HFFc6 (cell line): ENCODE measurements at places on chromosomes 12 and 14. TPM values are rescaled to one million over a fixed set of nuclear protein-coding genes. Genes with fewer than 3 reads are reported as not detected.

The IL22 gene
- not detected in 3 replicates for total RNA-seq

The UNC79 gene
- 0.03 to 0.08 TPM (median 0.05 TPM) in 3 replicates for total RNA-seq

The KRT73 gene
- total RNA-seq: not detected in 3 replicates

The NTF3 gene
- 5.9 to 8.7 TPM (median 6.3 TPM) in 3 replicates for total RNA-seq

The NPFF gene
- not detected in 3 replicates for total RNA-seq

The SETD1B gene
- total RNA-seq: 17.5 to 20.8 TPM (median 20.3 TPM) in 3 replicates

DNA sequence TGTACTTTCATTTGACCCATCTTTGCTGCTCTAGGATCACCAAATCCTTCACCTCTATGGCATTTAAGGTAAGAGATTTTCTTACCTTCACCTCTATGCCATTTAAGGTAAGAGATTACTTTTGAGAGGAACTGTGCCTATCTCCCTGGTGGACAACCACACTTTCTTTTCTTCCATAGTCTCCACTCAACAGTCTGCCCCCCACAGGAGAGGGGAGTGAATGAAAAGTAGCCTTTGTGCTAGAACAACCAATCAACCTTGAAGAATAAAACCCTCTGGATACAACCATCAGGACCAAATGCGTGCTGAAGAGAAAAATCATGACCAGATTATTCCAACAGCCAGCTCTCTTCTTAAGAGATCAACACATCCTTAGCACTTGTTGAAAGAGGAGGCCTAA lies 258.6 kb upstream of the TMPO start:
- H3K36me3 ChIP-seq: no peaks in the 10 kb centered on the region
- no peak for DNase-seq
- H3K4me1 ChIP-seq: no peaks in the 10 kb centered on the region
- no peak overlapping the region for H3K27ac ChIP-seq

DNA sequence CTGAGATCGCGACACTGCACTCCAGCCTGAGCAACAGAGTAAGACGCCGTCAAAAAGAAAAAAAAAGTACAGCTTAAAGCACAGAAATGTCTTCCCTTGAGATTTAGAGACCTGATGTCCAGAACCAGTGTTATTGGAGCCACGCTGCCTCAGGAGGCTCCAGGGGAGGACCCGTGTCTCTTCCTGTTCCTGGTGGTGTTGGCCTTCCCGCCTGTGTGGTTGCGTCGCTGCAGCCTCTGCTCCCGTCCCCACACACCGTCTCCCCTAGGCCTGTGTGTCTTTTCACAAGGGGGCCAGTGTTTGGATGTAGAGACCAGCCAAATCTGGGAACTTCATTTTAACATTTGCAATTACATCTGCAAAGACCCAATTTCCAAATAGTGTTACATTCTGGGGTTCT lies 8.6 kb upstream of the FBRSL1 start:
- no peaks in the 10 kb centered on the region for H3K4me1 ChIP-seq
- no peaks in the 10 kb centered on the region for H3K36me3 ChIP-seq
- no peak overlapping the region for H3K4me3 ChIP-seq
- H3K27ac ChIP-seq: no peak overlapping the region

GRCh38 chr12:82688596-82688995 lies 1.9 kb downstream of the TMTC2 start:
- peaks cover 13% of the 10 kb centered on the region for H3K4me1 ChIP-seq
- no peak for DNase-seq
- H3K4me3 ChIP-seq: peak overlapping the region; percentile 93
- H3K27me3 ChIP-seq: peaks cover 2% of the 10 kb centered on the region; the same call in 1 of the 2 replicates

- no peak overlapping the region for H3K4me3 ChIP-seq
- H3K36me3 ChIP-seq: no peaks in the 10 kb centered on the region
- DNase-seq: no peak
- peaks cover 2% of the 10 kb centered on the region; the same call in 1 of the 2 replicates for H3K27me3 ChIP-seq
These were observed 203.4 kb upstream of the PELI2 start for GRCh38 chr14:55914771-55915170.

- no peak for DNase-seq
- H3K27ac ChIP-seq: no peak overlapping the region
- H3K36me3 ChIP-seq: 0 out of 2 replicates have a peak, but pooled peaks cover 10% of the 10 kb centered on the region
These were observed 176.5 kb downstream of the PIWIL1 start for GRCh38 chr12:130514149-130514551.

GRCh38 chr12:71686658-71687025 lies 760 bp downstream of the TMEM19 start:
- peak overlapping the region; percentile 83 for H3K27ac ChIP-seq
- peaks cover 24% of the 10 kb centered on the region for H3K4me1 ChIP-seq
- no peak for DNase-seq
- H3K27me3 ChIP-seq: no peaks in the 10 kb centered on the region
- no peaks in the 10 kb centered on the region for H3K36me3 ChIP-seq
- H3K4me3 ChIP-seq: peak overlapping the region; percentile 89

- H3K4me1 ChIP-seq: no peaks in the 10 kb centered on the region
- no peaks in the 10 kb centered on the region for H3K36me3 ChIP-seq
- no peak for DNase-seq
- H3K27me3 ChIP-seq: no peaks in the 10 kb centered on the region
These were observed 38.2 kb upstream of the MTHFD1 start for GRCh38 chr14:64349741-64350490.

DNA sequence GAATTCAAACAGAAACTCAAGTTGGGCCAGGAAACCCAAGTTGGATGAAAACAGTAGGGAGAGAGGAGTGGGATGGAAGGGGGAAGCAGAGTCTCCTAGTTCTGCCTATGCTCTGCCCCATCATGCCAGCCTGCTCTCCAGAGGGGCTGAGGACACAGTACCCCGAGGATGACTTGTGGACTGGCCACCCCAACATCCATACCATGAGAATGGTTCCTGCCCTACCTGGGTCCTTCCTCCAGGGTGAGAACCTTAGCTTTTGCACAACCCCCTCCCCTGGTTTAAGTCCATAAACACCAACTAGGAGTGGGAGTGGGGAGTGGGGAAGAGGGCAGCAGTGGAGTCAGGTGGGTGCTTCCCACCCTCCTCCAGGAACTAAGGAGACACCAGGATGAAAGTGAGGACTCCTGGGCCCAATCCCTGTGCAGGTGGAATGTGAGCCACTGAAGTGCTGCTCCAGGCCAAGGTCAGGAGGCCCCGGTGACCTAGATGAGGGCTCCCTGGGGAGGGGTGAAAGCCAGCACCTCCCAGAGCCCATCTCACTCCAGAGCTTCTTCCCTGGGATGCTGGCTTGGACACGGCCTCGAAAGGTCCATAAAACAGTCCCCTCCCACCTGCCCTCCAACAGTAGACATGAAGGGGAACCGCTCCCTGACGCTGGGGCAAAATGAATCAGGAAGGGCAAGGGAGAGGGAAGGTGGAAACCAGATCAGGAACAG lies 6.6 kb downstream of the ZNF385A start:
- H3K27ac ChIP-seq: no peak overlapping the region
- peaks cover 36% of the 10 kb centered on the region for H3K4me1 ChIP-seq
- no peak for DNase-seq
- peak overlapping the region; percentile 85 for H3K4me3 ChIP-seq
- H3K36me3 ChIP-seq: no peaks in the 10 kb centered on the region

DNA sequence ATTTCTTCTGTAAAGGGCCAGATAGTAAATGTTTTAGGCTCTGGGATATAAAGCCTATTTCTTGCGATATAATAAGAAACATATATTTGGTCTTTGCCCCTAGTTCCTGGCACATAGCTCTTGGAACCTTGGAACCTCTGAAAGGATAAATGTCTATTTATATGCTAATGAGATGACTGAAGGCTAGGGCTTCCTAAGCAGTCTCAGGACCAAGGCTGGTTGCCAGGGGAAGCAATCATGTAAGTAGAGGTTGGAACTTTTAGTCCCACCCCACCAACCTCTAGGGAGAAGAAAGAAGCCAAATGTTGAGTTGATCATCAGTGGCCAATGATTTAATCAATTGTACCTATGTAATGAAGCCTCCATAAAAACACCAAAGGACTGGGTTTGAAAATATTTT lies 26.6 kb upstream of the NFYB start:
- no peaks in the 10 kb centered on the region for H3K36me3 ChIP-seq
- H3K27ac ChIP-seq: no peak overlapping the region
- H3K4me1 ChIP-seq: peaks cover 29% of the 10 kb centered on the region
- H3K4me3 ChIP-seq: no peak overlapping the region
- no peaks in the 10 kb centered on the region; the same call in 1 of the 2 replicates for H3K27me3 ChIP-seq

- H3K36me3 ChIP-seq: no peaks in the 10 kb centered on the region
- H3K27me3 ChIP-seq: peaks cover 13% of the 10 kb centered on the region
- H3K27ac ChIP-seq: no peak overlapping the region
- no peak for DNase-seq
- H3K4me1 ChIP-seq: peaks cover 9% of the 10 kb centered on the region; the same call in 1 of the 2 replicates
These were observed 287.7 kb downstream of the BMP4 start for GRCh38 chr14:53668897-53669296.

GRCh38 chr12:18749386-18749957 lies 11.6 kb downstream of the CAPZA3 start:
- H3K4me3 ChIP-seq: no peak overlapping the region
- no peaks in the 10 kb centered on the region for H3K36me3 ChIP-seq
- H3K4me1 ChIP-seq: peaks cover 78% of the 10 kb centered on the region
- no peak for DNase-seq

DNA sequence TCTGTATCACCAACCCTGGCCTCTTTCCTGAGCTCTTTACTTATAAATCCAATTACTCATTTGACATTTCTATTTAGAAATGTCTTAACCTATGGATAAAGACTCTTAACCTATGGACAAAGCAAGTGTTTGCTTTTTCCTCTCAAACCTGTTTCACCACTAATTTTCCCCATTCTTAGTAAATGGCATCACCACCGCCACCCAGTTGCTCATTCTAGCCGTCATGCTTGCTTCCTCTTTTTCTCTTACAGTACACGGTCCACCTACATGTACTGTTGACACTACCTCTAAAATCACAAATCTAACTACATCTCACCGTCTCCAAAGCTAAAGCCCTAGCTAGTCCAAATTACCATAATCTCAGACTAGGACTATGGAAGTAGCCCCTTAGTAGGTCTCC lies 60.0 kb downstream of the CAPS2 start:
- H3K4me1 ChIP-seq: no peaks in the 10 kb centered on the region
- no peaks in the 10 kb centered on the region for H3K36me3 ChIP-seq
- no peak for DNase-seq
- peaks cover 2% of the 10 kb centered on the region for H3K27me3 ChIP-seq

DNA sequence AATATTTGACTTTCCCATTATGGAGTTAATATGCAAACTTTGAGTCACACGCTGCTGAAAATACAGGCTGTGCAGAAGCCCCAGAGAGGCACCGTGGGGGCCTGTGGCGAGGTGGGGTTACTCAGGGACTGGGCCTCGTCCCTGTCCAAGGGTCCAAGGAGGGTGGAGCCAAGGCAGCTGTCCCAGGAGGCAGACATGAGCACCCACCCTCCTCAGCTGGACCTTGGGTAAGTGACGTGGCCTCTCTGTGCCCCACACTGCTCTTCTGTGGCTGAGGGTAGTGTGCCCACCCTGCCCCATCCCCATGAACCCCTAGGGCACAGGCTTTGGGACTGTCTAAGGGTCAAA lies 39.4 kb downstream of the FAM222A start:
- H3K4me3 ChIP-seq: no peak overlapping the region
- peaks cover 19% of the 10 kb centered on the region for H3K36me3 ChIP-seq
- no peak overlapping the region for H3K27ac ChIP-seq
- H3K4me1 ChIP-seq: no peaks in the 10 kb centered on the region

GRCh38 chr14:22524115-22524783 lies 64.8 kb downstream of the DAD1 start:
- no peak overlapping the region for H3K4me3 ChIP-seq
- peaks cover 1% of the 10 kb centered on the region; the same call in 1 of the 2 replicates for H3K27me3 ChIP-seq
- H3K4me1 ChIP-seq: peaks cover 51% of the 10 kb centered on the region
- no peak for DNase-seq
- no peaks in the 10 kb centered on the region for H3K36me3 ChIP-seq

DNA sequence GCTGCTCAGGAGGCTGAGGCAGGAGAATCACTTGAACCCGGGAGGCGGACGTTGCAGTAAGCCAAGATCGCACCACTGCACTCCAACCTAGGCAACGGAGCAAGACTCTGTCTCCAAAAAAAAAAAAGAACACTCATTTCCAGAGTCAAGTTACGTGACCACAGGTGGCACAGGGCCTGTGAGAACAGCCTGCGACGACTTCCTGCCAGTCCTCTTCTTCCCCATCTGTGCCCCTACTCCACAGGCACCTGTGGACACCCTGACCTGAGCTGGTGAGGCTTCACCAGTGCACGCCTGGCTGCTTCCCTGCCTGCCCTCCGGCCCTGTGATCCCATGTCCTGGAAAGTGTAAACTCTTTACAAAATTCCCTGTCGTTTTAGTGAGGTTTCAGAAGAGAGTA lies 77.7 kb downstream of the PPP2R5C start:
- H3K27ac ChIP-seq: peak overlapping the region; percentile 44
- no peak overlapping the region for H3K4me3 ChIP-seq
- H3K27me3 ChIP-seq: no peaks in the 10 kb centered on the region; the same call in 1 of the 2 replicates
- peaks cover 34% of the 10 kb centered on the region for H3K4me1 ChIP-seq
- no peaks in the 10 kb centered on the region for H3K36me3 ChIP-seq
- no peak for DNase-seq

DNA sequence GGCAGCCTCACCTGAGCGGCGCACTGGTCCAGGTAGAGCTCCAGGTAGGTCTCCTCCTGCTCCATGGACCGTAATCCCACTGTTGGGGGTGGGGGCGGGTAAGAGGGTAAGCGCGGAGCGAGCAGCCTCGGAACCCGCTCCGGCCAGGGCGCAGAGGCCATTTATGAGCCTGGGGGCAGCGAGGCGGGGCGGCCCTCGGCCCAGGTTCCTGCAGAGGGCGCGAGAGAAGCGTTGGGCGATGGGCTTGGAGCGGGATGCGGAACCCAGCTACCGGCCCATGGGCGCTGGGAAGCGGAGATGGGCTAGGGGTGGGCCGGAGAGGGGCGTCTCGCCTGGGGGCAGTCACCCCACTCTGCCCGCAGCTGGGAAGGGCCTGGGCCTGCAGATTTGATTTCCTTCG lies at the start of gene TBPL2:
TBPL2 (minus strand) TSS at position 232 of the 400 bp plus-strand sequence; CDS start at position 65, 167 bp downstream.
- H3K36me3 ChIP-seq: no peaks in the 10 kb centered on the region
- H3K4me1 ChIP-seq: no peaks in the 10 kb centered on the region
- no peak within 1 kb of the TSS for H3K4me3 ChIP-seq
- peaks cover 5% of the 10 kb centered on the region; the same call in 1 of the 2 replicates for H3K27me3 ChIP-seq

- DNase-seq: no peak
- H3K4me3 ChIP-seq: no peak overlapping the region
- no peaks in the 10 kb centered on the region for H3K4me1 ChIP-seq
- no peak overlapping the region for H3K27ac ChIP-seq
- no peaks in the 10 kb centered on the region for H3K27me3 ChIP-seq
- H3K36me3 ChIP-seq: peaks cover 30% of the 10 kb centered on the region
These were observed 51.3 kb downstream of the MAPKAPK5 start for GRCh38 chr12:111893287-111893686.

DNA sequence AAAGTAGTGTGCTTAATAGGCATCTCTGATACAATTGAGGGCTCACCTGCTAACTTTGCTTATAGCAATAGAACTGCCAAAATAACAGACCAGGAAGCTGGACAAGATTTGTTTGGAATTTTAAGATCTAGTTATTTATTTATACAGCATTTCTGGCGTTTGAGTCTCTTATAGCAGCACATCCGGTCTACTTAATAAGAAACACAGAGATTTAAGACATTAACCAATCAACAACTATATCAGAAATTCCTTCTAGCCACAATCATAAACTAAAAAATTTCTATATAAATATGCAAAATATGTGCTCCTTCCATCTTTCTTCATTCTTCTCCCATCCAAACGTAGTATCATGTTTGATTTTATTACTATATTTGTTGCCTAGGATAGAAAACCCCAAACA lies 2.6 kb downstream of the RTN1 start:
- no peak overlapping the region for H3K27ac ChIP-seq
- DNase-seq: no peak
- H3K4me1 ChIP-seq: peaks cover 6% of the 10 kb centered on the region; the same call in 1 of the 2 replicates
- peaks cover 8% of the 10 kb centered on the region for H3K27me3 ChIP-seq
- no peak overlapping the region for H3K4me3 ChIP-seq
- no peaks in the 10 kb centered on the region for H3K36me3 ChIP-seq
